ENCODE measurements at places on chromosomes 6 and 20.

DNA sequence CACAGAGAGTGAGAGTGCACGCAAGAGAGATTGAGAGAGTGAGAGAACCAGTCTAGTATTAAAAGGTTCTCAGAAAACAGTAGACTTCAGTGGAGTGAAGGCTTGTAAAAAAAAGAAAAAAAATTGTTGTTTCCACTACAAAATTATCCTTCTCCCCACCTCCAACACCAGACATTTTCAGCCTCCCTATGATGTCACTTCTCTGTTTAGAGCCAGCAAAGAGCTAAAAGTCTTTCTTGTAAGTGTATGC, 77.8 kb downstream of the BACH2 start:
- DNase-seq: no peak

- peak; percentile 31 for DNase-seq
Measured at GRCh38 chr6:63307581-63308246, 12.1 kb downstream of the LGSN start.

DNA sequence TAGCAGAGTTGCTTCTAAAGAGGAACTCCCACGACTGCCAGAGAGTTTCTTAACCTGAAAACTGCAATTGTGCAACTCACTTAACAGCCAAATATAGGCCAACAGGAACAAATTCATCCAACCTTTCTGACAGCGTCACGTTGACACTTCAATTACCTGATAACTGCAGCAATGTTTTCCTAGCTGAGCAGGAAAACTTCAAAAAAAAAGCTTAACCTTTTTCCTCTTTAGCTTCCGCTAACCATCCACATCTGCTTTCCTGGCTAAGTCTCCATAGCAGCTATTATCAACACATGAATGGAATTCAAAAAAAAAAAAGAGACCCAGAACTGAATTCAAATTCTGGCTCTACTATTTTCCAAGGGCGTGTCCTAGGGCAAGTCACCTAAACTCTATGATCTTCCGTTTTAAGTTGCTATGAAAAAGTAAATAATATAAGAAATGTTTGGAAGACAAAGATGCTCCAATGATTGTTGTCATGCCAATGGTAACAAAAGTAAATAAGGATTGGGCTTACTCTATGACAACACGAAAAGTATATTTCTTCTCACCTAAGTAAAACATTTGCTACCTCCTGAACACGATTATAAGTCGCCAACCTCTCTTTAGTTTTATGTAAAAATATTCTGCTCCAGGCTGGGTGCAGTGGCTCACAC, 524.6 kb upstream of the JARID2 start:
- no peak for DNase-seq

DNA sequence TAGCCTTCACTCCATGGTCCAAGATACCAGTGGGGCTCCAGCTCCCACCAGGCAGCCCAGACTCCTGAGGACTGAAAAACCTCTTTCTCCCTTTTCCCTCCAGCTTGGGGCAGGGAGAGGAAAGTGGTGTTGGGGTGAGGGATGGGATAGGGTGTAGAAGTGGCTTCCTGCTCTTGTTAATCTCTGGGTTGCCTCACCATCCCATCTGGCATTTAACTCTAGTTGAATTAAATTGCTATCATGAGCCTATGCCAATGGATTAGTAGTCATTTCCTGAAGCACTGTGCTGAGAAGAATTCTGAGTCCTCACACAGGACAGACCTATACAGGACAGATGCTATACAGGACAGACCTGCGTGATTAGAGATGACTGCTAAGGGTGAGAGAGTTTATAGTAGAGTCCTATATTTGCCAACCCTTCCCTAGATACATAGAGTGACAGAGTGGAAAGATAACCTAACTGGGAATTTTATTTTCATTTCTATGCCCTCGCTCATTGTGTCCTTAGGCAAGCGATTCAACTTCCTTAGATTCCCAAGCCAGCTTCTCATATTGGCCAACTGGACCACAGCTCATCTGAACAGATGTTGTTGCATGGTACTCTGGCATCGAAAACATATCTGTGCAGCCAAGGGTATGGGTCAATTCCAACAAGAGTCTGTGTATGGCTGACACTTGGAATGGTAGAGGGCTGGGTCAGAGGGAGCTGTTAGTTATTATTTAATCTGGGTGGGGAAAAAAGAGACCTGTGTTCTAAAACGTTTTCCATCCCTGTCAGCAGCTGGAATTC, 42.8 kb downstream of the MCHR2 start:
- DNase-seq: no peak

GRCh38 chr6:160160450-160160849, 38.8 kb downstream of the SLC22A1 start:
- DNase-seq: no peak

Data from tongue (tissue), 3 donors.